Effector CD8-positive, alpha-beta T cell (primary cell): ENCODE measurements at places on chromosomes 2 and 18.

DNA sequence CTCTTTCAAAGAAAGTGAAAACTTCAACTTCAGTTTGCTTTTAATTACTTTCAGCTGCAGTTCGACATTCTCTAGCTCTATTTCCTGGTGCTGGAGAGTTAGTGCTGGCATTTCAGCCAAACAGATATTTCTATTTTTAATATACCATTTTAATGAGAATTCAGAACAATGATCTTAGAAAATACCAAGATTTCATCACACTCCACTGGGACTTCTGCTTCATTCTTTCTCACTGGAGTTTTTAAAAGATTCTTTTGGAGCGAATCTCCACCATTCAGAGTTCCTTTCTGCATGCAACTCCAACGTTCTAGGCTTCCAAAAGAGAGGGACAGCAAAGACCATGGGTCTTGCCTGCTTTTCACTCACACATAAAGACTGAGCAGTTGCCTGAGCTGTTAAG, 94.2 kb downstream of the CABLES1 start:
- no peak for DNase-seq

- no peak for DNase-seq
Observed at GRCh38 chr2:113158884-113159553, 14.8 kb upstream of the PSD4 start.

DNA sequence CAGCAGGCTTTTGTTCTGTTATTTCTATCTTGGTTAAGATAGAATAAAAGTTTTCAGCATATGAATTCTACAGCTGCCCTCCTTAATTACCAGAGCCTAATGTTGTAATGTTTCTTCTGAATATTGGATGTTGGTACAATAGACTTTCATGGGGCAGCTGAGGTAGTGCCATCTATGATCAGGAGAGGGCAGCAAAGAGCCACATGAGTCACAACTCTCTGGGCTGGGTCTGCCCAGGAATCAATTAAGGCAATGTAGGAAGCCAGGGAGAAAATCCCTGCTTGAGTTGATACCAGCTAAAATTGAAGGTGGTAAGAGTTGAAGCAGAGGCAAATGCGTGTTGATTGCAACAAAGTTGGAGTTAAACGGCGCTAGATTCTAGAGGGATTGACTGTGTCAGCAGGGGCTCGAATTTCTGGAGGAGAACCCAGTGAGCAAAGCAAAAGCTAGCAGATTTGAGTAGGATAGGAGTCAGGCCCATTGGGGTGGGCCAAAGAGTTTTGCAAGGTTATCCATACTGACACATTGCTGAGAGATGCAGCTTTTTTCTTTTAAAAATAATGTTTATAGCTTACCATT, 10.6 kb upstream of the MC5R start:
- DNase-seq, result peak; percentile 15

DNA sequence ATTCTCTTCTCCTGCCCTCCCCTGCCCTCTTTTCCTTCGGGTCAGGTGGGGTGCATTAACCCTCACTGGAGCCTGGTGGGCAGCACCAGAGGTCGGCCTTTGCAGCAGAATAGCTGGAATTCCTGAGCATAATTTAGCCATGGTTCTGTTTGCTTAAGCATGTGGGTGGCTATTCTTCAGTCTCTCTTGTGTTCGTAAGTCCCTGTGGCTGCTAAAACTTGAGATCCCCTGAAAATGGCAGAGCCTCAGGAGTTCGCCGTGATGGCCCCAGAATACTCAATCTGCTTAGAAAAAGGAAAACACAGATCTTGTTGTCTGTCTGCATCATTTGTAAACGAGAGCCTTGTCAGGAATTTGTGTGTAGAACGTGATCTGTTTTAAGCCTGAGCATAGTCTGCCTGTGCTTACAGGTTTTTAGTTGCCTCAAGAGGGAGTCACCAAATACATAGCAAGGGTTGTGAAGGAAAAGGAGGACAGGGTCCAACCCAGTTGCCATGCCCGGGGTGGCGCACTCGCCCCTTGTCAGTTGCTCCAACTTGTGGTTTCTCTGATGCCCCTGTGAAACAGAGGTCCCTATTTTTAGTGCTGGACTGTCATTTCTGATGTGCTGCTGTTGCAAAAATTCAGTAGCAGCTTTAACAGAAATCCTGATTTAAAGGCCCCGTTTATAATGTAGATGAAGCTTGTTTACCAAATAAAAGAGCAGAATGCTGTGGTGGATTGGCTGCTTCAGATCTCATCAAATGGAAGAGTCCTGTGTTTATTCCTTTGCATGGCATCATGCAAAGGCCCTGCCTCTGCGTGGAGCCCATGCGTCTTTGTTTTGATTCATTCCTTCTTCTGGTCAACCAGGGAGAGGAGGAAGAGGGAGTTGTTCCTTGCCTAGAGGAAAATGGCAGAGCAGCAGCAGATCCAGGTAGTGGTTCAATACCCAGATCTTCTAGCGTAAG, 74.8 kb downstream of the WDSUB1 start:
- no peak for DNase-seq

DNA sequence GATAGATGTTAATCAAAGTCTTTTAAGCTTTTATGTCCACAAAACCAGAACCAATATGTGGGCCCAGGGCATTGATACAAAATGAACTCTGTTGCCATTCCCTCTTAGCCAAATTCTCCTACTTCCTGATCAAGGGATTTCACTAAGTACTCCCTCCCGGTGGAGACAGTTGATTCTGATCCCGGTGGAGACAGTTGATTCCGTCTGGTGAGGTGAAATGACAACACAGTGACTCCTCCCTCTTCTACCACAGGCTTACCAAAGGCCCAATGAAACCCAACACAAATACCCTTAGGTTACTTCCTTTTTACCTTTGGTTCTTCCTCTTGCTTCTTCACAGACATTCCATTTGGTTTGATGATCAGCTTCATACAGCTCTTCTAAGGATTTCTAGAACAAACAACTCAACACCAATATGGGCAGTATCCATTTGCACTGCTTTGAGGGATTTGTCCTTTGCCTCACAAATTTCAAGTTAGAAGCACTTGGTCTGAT, 153.8 kb downstream of the IKZF2 start:
- DNase-seq, result no peak

DNA sequence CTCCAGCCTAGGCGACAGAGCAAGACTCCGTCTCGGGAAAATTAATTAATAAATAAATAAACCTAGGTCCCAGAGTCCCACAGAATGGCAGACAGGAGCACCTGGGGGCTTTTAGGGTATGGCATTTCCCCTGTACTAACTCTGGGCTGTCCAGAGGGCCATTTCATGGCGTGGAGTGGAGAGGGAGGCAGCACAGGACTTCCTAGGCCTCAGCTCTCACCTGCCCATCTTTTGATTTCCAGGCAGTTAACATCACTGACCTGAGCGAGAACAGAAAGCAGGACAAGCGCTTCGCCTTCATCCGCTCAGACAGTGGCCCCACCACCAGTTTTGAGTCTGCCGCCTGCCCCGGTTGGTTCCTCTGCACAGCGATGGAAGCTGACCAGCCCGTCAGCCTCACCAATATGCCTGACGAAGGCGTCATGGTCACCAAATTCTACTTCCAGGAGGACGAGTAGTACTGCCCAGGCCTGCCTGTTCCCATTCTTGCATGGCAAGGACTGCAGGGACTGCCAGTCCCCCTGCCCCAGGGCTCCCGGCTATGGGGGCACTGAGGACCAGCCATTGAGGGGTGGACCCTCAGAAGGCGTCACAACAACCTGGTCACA, 5.1 kb downstream of the IL1RN start:
- DNase-seq, result no peak

DNA sequence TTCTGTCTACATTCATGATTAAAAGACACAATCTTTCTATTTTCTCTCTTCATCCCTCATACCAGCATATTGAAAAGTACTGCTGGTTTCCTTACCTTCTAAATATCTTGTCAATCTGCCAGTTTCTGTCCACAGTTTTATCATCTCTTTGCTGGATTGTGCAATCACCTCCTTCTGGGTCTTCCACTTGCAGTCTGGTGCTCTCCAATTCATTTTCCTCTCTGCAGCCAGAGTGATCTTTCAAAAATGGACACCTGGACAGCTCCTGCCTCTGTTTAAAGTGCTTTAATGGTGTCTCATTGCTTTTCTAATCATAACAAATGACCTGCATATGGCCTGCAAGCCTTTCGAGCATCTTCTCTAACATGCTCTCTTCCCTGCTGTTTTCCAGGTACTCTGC, 94.0 kb downstream of the C1QL2 start:
- no peak for DNase-seq

- DNase-seq, result no peak
Observed at GRCh38 chr2:238915196-238915595, 67.3 kb downstream of the TWIST2 start.
